IMR-90 (cell line): ENCODE measurements at places on chromosomes 2 and 18. TPM values are rescaled to one million over a fixed set of nuclear protein-coding genes. Genes with fewer than 3 reads are reported as not detected.

MSTN gene
- polyA plus RNA-seq, result not detected in 2 replicates

IL36B gene
- polyA plus RNA-seq, result not detected in 2 replicates

PCBP1 gene
- 166 and 171 TPM in 2 replicates for polyA plus RNA-seq

NOTO gene
- not detected in 2 replicates for polyA plus RNA-seq

ST6GAL2 gene
- polyA plus RNA-seq, result not detected in 2 replicates

MEP1B gene
- polyA plus RNA-seq, result not detected in 2 replicates

HOXD10 gene
- not detected in 2 replicates for polyA plus RNA-seq

RNU2-63P gene
- not detected in 2 replicates for polyA plus RNA-seq

RSAD2 gene
- not detected in 2 replicates for polyA plus RNA-seq

DLX1 gene
- 2.1 and 2.2 TPM in 2 replicates for polyA plus RNA-seq

CXCR4 gene
- polyA plus RNA-seq, result not detected in 2 replicates

DNAJC5G gene
- polyA plus RNA-seq, result not detected in 2 replicates

DLGAP1 gene
- polyA plus RNA-seq, result 0.04 and 0.09 TPM in 2 replicates

TSPYL6 gene
- polyA plus RNA-seq, result not detected in 2 replicates

TXNDC9 gene
- polyA plus RNA-seq, result 28.9 and 33.9 TPM in 2 replicates
